Right lobe of liver (tissue), 6 donors: ENCODE measurements at places on chromosomes 11 and 22.

GRCh38 chr11:6855971-6856541 lies 6.8 kb upstream of the OR10A2 start:
- DNase-seq, result no peak

DNA sequence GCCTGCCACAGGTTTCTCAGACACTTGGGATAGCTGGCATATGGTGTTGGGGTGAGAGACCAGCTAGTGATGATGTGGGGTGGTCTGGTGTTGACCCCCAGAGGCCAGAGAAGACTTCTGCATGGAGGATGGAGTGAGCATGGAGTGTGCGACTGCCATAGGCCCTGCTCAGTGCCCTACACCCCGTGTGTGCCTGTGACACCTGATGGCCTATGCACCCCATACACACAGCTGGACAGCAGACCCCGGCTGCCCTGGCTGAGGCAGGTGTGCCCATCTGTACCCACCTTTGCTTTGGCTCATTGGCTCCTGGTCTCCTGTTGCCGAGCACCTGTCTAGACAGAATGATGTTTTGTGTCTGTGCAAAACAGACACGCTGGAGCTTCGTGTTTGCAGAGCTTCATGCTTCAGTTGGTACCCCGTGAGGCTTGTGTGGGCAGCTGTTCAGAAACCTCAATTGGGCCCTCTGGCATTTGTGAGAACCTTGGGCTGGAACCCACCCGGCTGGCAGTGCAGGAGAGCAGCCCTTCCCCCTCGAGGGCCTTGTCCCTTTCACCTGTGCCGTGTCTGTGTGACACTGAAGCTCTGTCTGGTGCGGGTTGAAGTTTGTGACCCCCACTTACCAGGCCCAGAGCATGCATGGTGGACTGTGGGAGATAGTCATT lies 27.6 kb downstream of the BCR start:
- DNase-seq, result no peak

- no peak for DNase-seq
Observed at GRCh38 chr11:35047179-35047578, 91.8 kb upstream of the CD44 start.

- no peak for DNase-seq
Observed at GRCh38 chr11:100825626-100826025, 138.5 kb downstream of the ARHGAP42 start.

DNA sequence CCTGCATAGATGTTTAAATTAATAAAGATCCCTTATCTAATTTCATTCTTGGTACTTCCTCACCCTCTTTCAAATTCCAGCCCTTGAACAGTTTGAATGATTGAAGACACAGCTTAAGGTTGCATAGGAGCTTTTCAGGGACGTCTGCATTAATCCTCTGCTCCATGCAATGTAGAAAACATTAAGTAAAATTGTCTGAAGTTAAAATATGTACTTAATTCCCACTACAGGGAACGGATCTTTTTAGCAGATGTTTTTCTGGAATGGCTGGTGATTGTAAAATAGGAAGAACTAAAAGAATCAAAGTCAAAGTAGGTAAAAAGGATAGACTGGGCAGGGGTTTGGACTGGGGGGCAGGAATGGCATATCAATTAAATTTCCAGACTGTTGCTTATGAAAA lies 58.9 kb downstream of the ABTB2 start:
- DNase-seq, result no peak
